ENCODE measurements at places on chromosomes 5 and 9. TPM values are rescaled to one million over a fixed set of nuclear protein-coding genes. Genes with fewer than 3 reads are reported as not detected.

Gene INSL4
- not detected for polyA plus RNA-seq

Gene ACTBL2
- not detected for polyA plus RNA-seq

Gene TERT
- not detected for polyA plus RNA-seq

Gene PCDHGA6
- polyA plus RNA-seq = 4.2 TPM

Gene PDZD2
- polyA plus RNA-seq = 21.2 TPM

Gene FOXD4L3
- not detected for polyA plus RNA-seq

Gene TAF11L10
- not detected for polyA plus RNA-seq

Gene CCL27
- polyA plus RNA-seq = 0.21 TPM

Gene RLN1
- not detected for polyA plus RNA-seq

Gene RNF20
- 45.8 TPM for polyA plus RNA-seq

Gene NR5A1
- polyA plus RNA-seq = 45.2 TPM

Gene RORB
- 0.10 TPM for polyA plus RNA-seq

Gene PTPN3
- polyA plus RNA-seq = 1.9 TPM

Gene AGGF1
- 9.0 TPM for polyA plus RNA-seq

Gene FAXDC2
- polyA plus RNA-seq = 43.7 TPM

Gene NIPAL4
- not detected for polyA plus RNA-seq

Gene NAIP
- polyA plus RNA-seq = 11.6 TPM

Gene LCN12
- 1.1 TPM for polyA plus RNA-seq

Gene DAB2
- polyA plus RNA-seq = 118 TPM

Gene NNT
- polyA plus RNA-seq = 51.9 TPM

Measured in ovary (tissue), 10 donors.